ENCODE measurements at places on chromosomes 4 and X.

GRCh38 chr4:147773261-147774184, 41.6 kb downstream of the ARHGAP10 start:
- no peak for DNase-seq

GRCh38 chr4:182492423-182492822, 249.2 kb downstream of the TENM3 start:
- DNase-seq, result no peak

- DNase-seq, result peak; percentile 59
These were observed 223.1 kb downstream of the KDR start for GRCh38 chr4:54902271-54902670.

DNA sequence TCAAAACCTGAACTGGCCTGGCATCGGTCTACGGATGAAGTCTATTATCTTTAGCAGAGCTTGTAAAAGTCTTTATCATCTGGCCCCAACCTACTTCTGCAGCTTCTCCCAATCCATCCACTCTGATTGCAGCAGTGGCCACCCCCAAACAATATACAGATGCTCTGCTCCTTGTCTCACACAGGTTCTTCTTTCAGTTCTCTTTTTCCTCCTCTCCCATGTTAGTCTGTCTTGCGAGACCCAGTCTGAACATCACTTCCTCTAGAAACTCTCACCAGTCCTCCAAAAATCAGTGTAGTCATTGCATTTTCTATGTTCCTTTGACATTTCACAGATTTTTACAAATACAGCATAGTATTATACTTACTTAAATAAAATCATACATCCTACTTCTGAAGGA, 163.0 kb downstream of the FRMPD4 start:
- DNase-seq, result no peak

DNA sequence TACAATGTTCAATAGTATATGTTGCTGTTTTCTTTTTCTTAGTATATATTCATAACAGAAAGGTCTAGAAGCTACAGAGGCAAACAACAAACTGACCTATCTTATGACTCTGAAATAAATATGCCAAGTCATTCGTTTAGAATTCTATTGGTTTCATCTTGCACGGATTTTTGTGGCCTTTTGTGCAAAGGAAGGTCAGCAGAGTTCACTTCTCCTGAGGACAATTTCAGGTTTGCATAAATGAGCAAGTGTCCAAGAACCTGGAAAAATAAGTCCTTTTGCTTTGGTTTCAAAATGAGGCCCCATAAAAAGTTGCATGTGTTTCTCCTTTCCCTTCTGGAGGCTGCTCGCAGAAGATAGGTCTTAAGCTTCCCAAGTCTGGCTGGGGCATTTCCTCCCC, 156.9 kb downstream of the APBB2 start:
- DNase-seq, result no peak

GRCh38 chrX:9558615-9559014, 93.8 kb downstream of the TBL1X start:
- no peak for DNase-seq

- DNase-seq, result no peak
These were observed 29.6 kb downstream of the RTL5 start for GRCh38 chrX:72102126-72102525.

DNA sequence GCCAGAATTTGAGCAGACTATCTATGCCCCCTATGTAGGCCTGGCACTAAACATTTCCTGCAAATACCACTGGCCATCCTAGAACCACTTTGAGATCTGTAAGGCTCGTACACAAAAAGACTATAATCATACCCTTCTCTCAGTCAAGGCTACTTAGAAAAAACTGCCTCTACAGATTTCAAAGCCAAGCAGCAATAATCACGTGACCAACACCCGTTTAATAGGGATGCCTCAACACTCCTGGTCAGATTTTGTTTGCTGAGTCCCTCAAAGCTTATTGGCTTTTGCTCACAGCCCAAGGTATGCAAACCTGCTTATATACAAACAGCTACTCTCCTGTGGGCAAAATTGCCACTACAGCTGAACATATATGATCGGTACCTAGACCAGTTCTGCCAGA, 897 bp downstream of the COX7B2 start:
- DNase-seq, result no peak

DNA sequence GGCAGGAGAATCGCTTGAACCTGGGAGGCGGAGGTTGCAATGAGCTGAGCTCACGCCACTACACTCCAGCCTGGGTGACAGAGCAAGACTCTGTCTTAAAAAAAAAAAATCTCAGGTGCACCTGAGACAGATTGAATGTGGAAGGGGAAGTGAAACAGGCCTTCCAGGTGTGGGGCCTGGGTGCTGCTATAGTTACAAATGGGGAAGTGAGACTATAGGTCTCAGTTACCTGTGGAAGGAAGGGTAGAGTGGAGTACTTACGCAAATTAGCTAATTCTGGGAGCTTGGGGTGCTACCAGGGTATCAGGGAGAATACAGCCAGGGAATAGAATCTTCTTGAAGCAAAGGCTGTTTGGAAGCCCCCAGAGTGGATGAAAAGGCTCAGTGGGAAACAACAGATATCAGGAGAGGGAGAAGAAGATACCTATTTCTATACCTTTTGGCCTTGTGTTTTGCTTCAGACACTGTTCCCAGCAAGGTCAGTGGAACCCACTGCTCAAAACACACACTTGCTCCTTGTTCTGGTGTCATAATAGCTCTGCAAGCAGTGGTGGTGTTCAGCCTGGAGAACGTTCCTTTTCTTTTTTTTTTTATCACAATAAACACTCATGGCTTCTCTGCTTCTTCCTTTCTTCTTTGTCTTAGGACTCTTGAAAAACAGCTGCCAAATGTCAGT, 7.0 kb downstream of the CD38 start:
- DNase-seq, result no peak

GRCh38 chrX:106874075-106874474, 29.1 kb downstream of the RIPPLY1 start:
- DNase-seq, result peak; percentile 71

DNA sequence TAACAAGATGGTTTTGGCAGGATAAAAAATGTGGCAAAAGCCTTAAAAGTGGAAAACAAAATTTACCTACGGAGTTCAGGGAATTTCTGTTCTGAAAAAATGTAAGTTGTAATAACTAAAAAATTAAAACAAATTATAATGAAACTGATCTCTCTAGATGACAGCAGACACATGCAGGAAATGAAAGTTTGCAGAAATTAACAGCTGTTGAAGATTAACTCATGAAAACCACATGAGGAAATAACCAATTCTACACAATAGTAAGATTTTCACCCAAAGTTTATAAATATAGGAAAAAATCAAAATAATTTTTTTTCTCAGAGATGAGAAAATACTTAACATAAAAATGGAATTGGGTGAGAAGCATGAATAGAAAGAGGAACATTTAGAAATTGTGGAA, 47.5 kb upstream of the UGT2B15 start:
- no peak for DNase-seq

GRCh38 chrX:12396584-12396983, 258.3 kb downstream of the FRMPD4 start:
- DNase-seq, result no peak

- DNase-seq, result peak; percentile 33
These were observed 141.8 kb downstream of the DCHS2 start for GRCh38 chr4:154349829-154350228.

DNA sequence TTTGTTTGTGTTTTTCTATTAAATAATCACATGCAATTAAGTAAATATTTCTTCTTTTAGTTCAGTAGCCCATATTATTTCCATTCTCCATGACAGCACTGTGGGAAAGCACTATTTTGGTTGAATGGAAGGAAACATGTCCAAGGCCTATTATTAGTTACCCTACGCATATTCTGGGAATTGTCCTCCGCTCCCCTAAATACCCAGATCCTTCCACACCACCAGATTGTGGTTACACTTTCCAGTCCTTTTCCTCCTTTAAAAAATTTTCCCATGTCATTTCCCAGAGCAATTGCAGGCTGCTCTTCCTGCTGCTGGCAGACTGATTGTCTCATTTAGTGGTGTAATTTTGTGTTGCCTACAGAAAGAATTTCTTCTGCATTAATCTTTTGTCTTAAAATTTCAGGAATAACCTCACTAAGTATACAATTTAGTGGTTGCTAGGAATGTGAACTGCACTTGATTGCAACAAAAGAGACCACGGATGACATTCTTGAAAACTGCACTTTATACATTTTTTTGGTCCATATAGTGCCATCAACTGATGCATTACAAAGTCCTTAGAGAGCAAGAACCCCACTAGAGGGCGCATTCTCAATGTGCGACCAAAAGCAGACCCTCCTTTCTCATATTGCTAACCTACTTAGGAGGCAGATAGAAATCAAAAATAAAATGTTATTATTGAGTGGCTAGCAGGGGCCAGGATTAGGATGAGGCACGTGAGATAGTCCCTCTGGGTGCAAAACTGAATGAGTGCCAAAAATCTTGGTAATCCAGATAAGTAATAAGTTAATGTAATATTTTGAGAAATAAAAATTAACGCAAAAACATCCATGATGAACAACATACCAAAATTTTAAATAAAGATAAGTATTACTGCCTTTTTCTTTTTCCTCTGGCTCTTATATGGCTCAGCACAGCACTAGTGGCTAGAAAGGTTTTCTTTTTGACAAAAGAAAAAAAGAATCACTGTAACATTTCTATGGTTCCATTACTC, 98.8 kb upstream of the IQCM start:
- DNase-seq, result peak; percentile 72

DNA sequence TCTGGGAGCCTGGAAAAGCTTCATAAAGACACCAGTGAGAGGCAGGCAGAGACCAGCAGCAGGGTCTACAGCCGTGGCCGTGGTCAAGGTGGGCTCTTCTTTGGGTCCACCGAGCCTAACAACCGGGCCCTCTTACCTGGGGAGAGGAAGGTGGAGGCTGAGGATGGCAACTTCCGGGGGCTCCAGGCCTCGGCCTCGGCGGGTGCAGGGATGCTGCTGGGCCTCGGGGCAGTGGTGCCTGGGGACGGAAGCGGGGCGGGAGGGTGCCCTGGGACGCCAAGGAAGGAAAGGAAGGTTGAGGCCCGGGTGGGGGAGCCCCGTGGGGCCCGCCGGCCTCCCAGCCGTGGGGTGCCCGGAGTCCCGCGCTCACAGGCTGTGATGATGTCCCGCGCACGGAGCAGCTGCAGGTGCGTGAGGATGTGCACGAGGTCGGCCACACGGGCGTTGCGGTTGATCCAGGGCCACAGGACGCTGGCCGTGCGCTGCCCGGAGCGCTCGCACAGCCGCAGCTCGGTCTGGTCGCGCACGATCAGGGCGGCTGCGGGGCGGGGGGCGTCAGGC, 561 bp downstream of the IRAK1 start:
- peak; percentile 34 for DNase-seq

- no peak for DNase-seq
These were observed 759.1 kb upstream of the POU3F4 start for GRCh38 chrX:82748906-82749505.

- DNase-seq, result peak; percentile 25
These were observed 83.3 kb downstream of the CLDN34 start for GRCh38 chrX:10050481-10050880.

GRCh38 chrX:110327336-110327735, 9.5 kb upstream of the AMMECR1 start:
- no peak for DNase-seq

DNA sequence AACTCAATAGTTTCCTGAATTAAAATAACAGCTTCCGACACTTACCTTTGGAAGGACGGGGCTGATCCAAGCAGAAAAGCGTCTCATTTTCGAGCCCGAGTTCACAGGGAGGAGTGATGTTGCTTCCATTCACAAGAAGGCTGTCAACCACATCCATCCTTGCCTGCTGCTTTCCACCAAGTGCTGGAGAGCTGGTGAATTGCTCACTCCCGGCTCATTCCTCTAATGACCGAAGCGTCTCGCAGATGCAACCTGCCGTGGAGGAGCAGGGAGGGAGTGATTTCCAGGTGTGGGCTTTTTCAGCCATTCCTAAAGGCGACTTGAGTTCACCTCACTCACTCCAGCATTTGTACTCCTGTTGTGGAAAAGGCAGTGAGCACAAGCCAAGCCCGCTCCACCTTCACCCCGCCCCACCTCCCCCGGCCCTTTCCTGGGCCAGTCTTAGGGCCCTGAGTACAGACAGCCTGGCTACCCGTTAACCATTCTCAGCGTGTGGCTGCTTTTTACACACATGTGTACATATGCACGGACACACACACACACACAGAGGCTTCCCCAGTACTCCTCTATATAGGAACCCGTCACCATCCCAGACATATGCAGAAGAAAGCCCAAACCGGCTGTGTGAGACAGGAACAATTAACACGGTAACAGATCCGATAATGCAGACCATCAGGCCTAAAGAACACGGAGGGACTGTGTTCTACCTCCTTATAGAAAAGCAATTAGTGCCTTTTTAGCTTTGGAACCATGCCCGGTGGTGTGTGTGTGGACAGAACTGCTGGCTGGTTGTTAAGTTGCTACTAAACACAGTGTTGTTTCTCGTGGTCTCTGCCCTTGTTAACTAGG, at the start of gene CCKAR:
Gene CCKAR, minus strand, starts transcription at position 374 of the 849 bp plus-strand sequence. Its CDS starts 217 bp downstream, at position 157.
- no peak for DNase-seq

DNA sequence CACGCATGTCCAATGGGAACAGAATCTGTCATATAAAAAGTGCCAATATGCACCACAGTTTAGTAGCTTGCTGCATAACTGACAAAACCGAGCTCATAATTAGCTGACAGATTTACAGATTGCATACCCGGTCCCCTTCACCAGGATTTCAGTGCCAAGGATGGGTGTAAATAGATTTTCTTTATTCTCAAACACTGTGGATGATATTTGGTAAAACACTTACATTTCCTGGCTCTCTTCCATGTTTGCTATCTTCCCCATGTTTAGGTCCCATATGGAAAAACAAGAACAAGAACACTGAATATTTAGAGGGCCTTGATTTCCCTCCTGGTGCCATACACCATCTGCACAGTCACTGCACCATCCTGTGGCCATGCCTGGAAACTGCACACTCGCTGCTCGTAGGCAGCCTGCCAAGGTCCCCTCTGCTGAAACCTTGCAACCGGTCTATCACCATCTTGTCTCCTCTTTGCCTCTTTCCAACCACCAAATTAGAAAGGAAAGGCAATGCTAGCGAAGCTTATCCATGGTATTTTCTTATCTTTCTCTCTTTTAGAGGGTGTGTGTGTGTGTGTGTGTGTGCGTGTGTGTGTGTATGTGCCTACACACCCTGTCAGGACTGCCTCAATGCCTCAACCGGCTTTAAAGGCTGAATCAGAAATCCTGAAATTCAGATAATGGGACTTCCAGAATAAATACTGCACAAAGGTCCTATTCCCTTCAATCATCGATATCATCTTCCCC, 124.2 kb upstream of the MBNL3 start:
- peak; percentile 58 for DNase-seq

GRCh38 chr4:145496292-145496691, 14.6 kb downstream of the SMAD1 start:
- no peak for DNase-seq

DNA sequence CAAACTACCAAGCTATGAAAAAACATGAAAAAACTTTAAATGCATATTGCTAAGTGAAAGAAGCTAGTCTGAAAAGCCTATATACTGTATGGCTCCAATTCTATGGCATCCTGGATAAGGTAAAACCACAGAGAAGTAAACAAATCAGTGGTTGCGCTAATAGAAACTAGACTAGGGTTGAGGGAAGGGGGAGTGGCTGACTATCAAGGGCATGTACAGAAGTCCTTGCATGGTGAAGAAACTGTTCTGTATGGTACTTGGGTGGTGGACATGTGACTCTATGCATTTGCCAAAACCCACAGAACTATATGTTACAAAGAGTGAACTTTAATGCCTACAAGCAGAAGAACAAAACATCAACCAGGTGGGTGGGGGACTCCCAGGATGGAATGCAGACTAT, 96.8 kb downstream of the MTMR1 start:
- no peak for DNase-seq

All from HT-29 (cell line).